ENCODE measurements at places on chromosomes 12 and 14.

DNA sequence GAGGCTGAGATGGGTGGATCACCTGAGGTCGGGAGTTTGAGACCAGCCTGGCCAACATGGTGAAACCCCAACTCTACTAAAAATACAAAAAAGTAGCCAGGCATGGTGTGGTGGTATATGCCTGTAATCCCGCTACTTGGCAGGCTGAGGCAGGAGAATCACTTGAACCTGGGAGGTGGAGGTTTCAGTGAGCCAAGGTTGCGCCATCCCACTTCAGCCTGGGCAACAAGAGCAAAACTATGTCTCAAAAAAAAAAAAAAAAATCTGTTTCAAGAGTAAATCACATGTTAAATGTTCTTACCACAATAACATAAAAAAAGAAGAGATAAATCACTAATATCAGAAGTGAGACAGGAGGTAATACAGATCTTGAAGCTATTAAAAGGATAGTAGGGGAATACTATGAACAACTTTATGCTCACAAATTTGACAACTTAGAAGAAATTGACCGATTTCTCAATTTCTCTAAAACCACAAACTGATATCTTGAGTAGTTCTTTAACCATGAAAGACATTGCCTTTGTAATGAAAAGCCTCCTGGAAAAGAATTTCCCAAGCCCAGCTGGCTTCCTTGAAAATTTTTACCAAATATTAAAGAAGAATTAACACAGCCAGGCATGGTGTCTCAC is 37.7 kb downstream of the TAOK3 start:
- no peak for DNase-seq

DNA sequence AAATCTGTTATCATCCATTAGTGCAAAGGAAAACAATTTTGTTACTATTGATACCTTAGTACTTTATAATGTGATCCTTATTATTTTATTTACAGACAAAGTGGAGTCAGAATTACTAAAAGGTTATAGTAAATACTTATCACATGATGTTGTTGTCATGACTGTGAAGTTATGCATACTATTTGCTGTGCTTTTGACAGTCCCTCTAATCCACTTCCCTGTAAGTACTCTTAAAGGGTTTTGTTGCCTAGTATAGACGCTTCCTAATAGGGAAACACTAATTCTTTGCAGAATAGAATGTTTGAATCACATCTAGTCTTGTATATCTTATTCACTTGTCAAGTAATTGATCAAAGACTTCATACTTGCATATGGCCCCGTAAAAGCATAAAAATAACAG is 69.4 kb downstream of the SLC38A6 start:
- no peak for DNase-seq

DNA sequence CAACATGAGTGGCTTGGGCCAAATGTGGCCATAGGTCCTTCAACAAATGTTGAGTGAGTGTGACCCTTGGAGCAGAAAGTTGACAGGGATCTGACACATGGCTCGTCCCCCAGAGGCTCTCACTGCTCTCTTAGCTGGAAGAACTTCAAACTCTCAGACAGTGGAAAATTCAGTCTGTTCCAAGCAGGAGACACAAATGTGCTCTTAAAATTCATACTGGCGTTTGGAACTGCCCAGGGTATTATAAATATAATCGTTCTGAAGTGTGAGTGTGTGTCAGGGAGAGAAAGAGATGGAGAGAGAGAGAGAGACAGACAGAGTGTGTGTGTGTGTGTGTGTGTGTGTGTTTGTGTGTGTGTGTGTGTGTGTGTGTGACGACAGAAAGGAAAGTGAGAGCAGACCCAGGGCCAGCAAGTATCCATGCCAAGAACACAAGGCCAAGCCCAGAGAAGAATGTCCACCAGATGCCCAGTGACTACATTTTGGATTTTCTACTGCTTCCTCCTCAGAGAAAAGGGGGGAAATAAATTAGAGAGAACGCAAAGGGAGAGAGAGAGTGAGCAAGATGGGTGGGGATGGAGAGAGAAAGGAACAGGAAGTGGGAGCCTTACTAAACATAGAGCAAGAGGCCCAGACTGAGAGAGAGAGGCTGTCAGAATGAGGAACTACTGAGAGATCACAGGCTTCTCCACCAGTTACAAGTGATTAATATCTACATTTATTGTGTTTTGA is 193.6 kb upstream of the NUDT4 start:
- DNase-seq: peak; percentile 68

- DNase-seq: no peak
Measured at GRCh38 chr14:51107801-51108200, 12.9 kb upstream of the TRIM9 start.

GRCh38 chr12:89980236-89980635 is 271.6 kb upstream of the ATP2B1 start:
- DNase-seq: no peak

GRCh38 chr12:26080911-26081310 is 43.9 kb downstream of the BHLHE41 start:
- no peak for DNase-seq

- no peak for DNase-seq
Measured at GRCh38 chr12:6360578-6361490, 14.5 kb downstream of the SCNN1A start.

DNA sequence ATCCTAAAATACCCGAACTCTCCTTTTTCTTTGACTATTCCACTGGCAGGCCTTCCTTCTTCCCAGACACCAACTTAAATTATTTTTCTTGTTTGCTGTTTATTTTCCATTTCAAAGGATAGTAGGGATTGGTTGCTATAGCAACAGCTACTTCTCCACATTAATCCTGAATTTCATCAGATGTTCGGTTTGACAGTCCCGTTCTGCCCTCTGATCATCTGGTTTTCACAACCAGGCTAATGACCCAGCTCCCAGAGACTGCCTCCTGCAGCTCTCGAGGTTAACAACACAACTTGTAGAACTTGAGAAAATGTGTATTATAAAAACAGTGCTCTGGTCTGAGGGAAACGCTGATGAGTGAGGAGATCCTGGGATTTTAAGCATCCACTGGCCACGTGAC is 45.5 kb downstream of the NUAK1 start:
- no peak for DNase-seq

DNA sequence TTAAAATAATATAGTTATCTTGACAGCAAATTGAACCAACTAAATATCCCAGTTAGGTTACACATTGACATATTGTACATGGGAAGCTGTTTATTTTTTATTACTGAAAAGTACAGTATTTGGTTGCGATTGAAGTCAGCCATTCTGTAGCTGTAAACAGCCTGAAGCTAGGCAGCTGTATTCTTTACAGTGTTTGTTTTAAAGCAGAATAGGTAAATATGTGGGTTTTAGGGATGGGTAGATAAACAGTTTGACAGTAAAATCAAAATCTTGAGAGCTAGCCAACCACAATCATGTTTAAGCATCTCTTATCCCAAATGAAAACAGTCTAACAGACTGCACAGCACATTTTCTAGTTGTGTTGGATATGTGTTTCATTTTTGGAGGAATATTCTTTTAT is 45.7 kb downstream of the TTC6 start:
- DNase-seq: no peak

- no peak for DNase-seq
Measured at GRCh38 chr12:16789204-16789790, 183.3 kb upstream of the LMO3 start.

DNA sequence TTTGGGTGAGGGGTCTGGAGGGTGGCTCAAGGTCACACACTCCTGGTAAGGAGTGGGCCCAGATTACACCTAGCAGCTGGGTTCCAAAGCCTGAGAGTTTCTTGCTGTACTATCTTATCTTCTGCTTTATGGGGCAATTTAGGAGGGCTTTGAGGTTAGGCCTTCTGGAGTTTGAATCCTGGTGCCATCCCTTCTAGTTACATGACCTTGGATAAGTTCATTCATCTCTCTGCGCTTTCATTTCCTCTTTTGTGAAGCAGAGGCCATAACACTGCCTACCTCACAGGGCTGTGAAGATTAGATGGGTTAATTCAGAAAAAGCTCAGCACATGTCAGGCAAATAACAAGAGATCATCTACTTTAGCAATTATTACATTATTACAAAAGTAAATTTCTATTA is 7.4 kb upstream of the KRT77 start:
- no peak for DNase-seq

DNA sequence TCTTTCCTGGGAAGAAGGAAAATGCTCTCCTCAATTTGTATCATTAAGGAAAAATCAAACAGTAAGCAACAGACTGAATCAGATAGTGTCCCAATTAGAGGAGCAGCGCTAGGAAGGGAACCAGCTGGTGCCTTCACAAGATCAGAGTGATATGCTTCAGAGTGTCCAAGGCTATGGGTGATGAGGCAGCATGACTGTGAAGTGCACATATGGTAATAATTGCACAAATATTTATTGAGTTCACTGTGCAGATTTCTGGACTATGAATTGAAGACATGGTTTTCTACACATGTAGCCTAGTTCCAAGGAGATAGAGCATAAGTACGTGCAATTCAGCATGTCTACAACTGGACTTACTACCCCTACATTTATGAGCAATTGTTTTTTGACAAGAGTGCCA is 78.8 kb upstream of the EVL start:
- DNase-seq: no peak

DNA sequence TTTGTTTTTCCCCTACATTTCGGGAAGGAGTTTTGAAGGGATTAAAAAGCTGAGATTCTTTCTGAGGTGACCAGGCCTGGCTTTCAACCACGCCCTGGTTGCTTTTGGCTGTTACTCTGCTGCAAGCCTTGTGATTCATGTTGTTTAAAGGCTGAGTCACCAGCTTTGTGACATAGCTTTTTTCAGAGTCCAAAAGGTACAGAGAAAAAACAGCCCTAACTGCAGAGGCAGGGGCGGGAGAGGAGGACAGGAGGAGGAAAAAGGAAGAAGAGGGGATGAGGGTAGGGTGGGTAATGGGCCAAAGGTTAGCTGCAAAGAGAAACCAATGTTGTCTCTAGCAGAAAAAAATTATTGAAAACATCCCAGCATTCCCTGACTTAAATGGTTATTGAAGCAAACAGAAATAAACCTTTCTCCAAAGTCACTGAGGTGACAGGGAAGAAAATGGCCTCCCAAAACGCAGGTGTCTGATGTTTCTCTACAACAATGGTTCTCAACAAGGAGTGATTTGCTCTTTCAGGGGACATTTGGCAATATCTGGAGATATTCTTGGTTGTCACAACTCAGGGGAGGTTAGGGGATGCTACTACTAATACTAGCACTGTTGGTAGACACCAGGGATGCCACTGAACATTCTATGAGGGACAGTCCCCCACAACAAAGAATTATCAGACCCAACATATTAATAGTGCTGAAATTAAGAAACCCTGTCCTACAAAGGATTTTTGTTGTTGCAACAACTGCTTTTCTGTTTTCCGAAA is 2.1 kb upstream of the UBC start:
- no peak for DNase-seq

- no peak for DNase-seq
Measured at GRCh38 chr14:34983148-34983760, 462 bp downstream of the SRP54 start.

- no peak for DNase-seq
Measured at GRCh38 chr12:57042695-57043094, 7.2 kb downstream of the MYO1A start.

GRCh38 chr12:124391340-124392261 is 96.7 kb downstream of the RFLNA start:
- DNase-seq: peak; percentile 84

DNA sequence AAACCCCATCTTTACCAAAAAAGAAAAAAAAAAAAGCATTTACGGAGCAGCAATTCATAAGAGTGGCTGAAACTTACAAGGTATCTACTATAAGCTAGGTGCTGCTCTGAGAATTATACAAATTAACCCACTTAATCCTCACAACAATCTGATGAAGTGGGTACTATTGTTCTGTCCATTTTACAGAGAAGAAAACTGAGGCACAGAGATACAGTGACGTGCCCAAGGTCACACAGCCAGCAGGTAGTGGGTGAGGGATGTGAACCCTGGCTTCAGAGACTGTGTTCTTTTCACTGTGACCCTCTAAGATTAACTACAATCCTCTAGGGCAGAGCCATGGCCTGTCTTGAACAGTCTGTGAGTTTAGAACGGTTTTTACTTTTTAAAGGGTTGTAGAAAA is 3.3 kb downstream of the DDX54 start:
- DNase-seq: no peak
